Sciatic nerve (tissue), 2 donors: ENCODE measurements at places on chromosomes 2 and 18. TPM values are rescaled to one million over a fixed set of nuclear protein-coding genes. Genes with fewer than 3 reads are reported as not detected.

RAX gene
- total RNA-seq: not detected

DNA sequence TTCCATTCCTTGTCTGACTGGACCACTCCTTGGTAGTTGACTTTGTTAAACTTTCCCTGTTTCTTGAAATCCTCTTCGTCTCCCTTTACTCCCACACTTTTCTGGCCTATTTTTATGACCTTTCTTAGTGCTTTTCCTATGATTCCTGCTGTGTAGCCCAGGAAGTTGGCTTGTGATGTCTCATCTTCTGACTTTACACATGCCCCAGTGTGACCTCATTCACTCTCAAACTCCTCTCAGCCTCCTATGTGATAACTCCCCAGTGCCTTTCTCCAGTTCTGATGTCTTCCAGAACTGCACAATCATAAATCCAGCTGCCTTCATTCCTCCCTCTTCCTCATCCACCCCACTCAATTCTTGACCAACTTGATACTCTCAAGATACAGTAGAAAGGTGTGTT is 407.6 kb downstream of the TGIF1 start:
- DNase-seq: no peak

DNA sequence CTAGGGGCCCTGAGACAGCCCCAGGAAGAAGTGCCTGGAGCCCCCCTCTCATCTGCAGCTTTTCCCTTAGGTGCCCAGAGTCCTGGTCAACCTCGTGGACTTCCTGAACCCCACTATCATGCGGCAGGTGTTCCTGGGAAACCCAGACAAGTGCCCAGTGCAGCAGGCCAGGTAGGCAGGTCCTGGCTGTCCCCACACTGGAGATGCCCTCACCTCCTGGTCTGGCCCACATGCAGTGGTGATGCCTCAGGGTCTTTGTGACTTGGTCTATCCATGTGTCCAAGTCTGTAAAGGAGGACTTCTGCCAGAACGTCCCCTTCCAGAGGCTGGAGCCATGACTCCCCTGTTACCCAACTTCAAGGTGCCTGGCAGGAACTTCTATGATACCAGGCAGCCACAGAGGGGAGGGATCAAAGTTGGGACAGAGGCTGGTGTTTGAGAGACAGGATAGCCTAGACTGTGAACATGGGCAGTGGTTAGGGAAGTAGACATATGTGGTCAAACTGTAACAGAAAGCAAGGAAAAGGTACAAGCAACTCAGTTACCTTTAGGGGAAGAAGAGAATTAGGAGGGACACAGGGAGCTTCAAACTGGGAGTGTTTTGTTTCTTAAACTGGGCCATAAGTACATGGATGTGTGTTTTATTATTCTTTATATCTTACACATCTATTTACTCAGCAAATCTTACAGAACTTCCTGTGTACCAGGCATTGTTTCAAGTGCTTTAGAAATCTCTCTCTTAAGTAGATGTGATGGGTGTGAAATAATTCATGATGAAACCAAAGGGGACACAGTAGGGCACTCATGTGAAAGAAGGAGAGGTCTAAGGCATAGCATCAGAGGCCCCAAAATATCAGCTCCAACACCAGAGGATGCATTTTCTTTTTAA is 107.1 kb downstream of the PLB1 start:
- DNase-seq: no peak

DNA sequence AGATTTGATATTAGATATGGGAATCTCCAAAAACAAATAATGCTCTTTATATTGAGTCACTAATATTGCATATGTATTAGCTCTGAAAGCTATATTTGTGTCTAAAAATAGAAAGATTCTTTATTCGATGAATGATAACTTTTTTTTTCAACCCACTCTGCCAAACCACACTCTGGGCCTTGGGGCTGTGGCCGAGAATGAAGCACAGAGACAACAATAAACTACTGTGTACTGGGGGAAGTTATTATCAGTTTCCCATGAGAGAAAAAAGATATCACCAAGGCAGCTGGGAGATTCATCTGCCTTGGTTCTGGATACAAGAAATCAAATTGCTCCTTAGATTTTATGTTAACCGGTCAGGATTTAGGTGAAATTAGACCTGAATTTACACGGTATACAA is 762.2 kb downstream of the SUCLG1 start:
- no peak for DNase-seq

RFTN2 gene
- total RNA-seq: 47.7 TPM

DNA sequence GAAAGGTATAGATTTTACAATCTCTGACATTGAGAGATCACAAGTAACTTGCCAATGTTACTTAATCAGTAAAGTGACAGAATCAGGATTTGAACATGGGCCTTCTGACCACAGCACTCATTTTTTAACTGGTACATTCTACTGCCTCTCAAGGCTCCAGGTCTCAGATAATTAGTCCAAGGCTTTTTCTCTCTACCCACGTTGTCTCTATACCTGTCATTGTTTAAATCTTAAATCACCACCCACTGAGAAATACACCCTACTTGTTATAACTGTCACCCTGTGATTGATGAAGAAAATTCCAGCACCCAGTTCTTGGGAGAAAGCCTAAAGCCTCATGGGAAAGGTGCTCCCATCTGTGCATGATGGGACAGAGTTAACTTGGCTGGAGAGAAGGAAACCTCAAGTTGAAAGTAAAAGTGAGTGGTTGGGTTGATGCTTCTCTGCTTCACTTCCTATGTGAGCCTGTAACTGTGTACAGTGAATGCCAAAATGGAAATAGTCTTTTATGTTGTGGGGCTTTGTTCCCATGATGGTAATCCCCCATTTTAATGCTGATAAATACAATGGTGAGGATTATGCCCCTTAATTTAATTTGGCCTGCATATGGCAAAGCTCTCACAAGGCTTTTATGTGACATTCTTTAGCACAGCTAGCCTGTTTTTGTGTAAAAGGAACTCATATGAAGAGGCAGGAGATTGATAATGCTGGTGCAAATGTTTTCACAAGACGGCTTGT is 190.1 kb upstream of the SP5 start:
- no peak for DNase-seq

DNA sequence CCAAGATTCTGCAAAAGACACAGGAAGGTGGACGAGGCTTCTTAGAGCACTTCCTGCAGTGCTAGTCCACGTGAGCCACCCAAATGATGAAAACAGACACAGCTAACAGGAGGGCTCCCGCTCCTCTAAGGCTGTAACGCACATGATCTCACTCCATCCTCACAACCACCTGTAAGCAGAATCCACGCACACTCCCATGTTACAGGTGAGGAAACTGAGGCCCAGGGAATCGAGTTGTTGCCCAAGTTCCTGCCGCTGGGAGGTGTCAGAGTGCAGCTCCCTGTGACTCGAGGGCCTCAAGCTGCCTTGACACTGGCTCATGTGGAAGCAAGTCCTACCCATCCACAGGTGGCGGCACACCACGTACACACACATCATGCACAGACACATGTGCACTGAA is 4.4 kb downstream of the DNMT3A start:
- no peak for DNase-seq

GRCh38 chr2:177857538-177857937 is 215.0 kb downstream of the PDE11A start:
- no peak for DNase-seq

GRCh38 chr18:58361212-58361611 is 267.7 kb downstream of the ALPK2 start:
- no peak for DNase-seq

DNA sequence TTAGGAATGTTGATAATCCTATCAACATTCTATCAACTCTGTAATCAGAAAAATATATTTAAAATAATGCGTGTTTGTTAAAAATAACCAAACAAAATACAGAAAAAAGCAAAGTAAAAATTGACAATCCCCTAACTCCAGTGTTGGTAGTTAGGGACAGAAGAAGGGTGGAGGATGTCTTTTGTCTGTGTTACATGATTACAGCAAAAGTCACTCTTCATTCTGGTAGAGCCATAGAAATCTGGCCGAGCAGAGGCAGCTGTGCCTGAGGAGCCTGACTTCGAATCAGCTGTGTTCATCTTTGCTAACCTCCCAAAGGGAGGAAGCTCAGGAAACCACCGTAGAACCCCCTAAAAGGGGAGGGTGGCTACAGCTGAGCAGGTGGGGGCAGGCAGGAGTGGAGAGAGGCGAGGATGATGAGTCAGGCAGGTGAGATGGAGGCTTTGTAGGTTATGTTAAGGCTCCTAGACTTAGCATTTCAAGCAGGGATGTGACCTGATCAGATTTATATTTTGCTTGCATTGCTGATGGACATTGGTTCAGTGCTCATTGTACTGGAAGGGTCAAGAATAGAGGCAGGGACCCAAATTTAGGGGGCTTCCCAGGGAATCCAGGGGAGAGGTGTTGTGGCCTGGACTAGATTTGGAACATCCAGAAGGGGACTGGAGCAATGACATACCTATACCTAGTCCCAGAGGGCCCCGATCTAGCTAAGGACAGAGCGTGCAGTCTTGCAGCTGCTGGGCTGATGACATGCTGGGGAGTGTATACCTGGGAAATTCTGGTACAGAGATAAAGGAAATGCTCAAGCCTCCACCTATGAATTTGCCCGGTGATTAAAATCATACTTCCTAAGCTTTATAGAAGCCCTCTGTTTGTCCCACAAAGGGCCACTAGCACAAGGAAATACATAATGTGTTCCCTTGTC is 95.7 kb downstream of the NEDD4L start:
- DNase-seq: no peak
